ENCODE measurements at places on chromosomes 11 and 22.

- ATAC-seq, result no peak
Observed at GRCh38 chr11:62352355-62353336, 15.4 kb downstream of the ASRGL1 start.

DNA sequence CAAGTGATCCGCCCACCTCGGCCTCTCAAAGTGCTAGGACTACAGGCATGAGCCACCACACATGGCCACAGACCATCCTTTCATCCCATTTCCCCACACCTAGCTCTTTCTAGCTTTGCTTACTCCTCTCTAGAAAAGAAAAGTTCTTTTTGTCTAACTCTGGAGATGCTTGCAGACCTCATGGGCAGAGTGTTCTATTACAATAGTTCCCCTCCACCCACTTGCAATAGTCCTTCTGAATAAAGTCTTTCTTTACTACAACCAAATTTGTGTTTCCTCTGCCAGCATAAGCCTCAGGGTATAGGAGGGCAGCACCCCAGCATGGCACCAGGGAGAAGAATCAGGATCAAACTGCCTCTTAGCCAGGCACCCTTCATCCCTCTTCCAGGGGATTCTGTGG is 18.8 kb upstream of the RTL6 start:
- no peak for ATAC-seq

GRCh38 chr22:22946131-22946530 is 58.5 kb downstream of the IGLL5 start:
- no peak for ATAC-seq

DNA sequence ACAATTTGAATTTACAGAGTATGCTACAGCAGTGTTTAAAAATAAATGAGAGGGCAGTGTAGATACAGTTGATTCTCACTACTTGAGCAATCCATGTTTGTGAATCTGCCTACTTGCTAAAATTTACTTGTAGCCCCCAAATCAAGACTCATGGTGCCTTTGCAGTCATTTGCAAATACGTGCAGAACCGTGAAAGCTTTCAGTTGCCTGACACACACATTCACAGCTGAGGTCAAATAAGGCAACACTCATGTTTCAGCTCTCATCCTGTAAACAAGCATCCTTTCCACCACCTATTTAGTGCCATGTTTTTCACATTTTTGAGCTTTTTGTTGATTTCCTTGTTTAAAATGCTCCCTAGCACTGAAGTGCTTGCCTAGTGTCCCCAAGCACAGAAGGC is 32.5 kb upstream of the RASL10A start:
- ATAC-seq, result no peak

DNA sequence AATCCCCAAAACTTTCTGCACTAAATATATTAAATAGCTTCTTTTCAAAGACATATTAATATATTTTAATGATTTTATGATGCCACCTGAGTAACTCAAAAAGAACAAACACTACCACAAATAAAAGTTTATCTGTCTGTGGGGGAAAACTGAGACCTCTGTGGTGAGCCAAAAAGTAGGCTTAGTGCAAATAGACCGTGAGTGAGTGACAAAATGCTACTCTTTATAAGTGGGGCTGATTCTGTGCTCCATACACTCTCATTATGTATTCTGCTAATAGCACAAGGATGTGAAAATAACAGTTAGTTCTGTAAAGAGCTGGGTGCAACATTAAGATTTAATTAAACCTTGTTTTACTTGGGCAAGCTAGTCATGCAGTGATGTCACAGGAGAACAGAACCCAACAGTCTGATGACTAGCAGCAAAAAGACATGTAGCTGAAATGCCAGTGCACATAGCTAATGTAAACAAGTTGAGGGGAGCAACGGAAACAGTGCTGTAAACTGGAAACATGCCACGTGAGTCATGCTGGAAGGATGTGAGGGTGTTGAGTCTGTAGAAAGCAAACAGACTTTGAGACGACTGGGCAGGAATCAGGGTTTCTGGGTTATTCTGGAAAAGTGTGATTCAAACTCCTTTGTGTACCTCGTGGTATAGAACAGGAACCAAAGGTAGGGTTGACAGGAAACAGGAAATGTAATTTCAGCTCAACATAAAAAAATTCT is 1130.4 kb downstream of the LRRC4C start:
- ATAC-seq, result peak; percentile 95

- ATAC-seq, result no peak
Observed at GRCh38 chr11:10998674-10999073, 140.8 kb upstream of the ZBED5 start.

GRCh38 chr11:99268886-99269285 is 248.1 kb downstream of the CNTN5 start:
- no peak for ATAC-seq

DNA sequence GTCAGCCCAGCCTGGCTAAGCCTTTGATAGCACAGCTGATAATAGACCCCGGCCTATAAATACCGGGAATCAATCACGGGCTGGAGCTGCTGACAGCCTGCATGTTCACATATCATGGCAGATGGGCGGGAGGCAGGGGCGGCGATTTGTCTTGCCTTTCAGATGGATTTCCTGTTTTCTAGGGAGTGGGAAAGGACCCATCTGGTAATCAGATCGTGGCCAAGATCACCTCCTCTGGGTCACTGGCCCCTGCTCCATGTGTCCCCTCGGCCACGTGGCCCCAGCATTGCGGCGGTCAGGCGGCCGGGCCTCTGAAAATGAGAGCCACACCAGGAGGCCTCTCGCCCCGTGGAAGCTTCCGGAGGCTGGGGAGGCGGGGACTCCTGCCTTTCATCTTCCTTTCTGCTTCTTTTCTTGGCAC is 36.6 kb downstream of the SMIM38 start:
- peak; percentile 90 for ATAC-seq

GRCh38 chr11:119614222-119615002 is 114.6 kb downstream of the NECTIN1 start:
- ATAC-seq, result peak; percentile 67

DNA sequence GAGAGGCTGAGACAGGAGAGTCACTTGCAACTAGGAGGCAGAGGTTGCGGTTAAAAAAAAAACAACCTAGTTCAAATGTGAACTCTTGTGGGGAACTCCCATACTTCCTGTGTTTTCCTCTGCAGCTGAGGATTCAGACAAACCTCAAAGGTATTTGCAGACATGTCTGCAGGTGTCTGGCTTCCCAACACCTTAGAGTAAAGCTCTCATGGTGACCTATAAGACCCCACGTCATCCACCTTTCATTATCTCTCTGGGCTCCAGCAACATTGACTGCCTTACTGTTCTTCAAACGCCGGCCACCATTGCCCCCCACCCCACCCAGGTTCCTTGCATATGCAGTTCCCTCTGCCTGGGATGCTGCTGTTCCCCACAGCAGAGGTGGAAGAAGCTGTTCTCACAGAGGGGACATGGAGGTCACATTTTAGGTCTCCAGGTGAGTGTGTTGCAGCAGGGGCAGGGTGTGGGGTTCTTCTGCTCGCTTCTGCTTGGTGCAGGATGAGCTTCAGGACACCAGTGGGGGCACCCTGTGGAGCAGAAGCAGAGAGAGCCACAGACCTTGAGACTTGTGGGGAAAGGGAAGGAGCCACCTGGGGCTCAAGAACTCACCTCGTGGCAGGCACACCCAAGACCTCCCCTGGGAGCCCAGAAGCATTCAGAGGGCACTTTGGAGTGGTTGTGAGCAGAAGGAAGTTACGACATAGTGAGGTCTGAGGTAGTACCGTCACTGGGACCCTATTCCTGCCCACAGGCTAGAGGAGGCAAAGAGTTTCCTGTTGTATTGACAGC is 203.2 kb downstream of the CSNK2A3 start:
- ATAC-seq, result no peak

- ATAC-seq, result no peak
Observed at GRCh38 chr11:73337846-73338245, 29.8 kb downstream of the ARHGEF17 start.

DNA sequence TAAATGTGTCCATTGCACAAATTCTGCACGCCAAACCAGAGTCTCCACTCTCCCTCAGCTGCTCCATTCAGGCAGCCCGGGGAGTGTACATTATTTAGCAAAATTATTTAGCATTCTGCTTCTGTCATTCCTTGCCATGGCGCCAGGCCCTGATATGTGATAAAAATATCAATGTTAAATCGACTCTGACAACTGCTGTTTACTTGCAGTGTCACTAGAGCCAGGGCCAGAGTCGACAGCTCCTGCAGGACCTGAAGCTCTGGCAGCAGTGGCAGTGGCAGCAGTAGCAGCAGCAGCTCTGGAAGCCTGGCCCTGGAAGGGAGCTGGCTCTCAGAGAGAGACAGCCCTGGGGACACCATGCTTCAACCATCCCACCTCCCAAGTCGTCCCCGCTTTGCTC is 224.5 kb downstream of the BUD13 start:
- ATAC-seq, result no peak

- no peak for ATAC-seq
Observed at GRCh38 chr11:129930743-129931142, 35.4 kb upstream of the NFRKB start.

GRCh38 chr11:26987272-26987671 is 6.6 kb upstream of the FIBIN start:
- no peak for ATAC-seq

- ATAC-seq, result no peak
Observed at GRCh38 chr22:19394274-19395050, 37.1 kb downstream of the HIRA start.

DNA sequence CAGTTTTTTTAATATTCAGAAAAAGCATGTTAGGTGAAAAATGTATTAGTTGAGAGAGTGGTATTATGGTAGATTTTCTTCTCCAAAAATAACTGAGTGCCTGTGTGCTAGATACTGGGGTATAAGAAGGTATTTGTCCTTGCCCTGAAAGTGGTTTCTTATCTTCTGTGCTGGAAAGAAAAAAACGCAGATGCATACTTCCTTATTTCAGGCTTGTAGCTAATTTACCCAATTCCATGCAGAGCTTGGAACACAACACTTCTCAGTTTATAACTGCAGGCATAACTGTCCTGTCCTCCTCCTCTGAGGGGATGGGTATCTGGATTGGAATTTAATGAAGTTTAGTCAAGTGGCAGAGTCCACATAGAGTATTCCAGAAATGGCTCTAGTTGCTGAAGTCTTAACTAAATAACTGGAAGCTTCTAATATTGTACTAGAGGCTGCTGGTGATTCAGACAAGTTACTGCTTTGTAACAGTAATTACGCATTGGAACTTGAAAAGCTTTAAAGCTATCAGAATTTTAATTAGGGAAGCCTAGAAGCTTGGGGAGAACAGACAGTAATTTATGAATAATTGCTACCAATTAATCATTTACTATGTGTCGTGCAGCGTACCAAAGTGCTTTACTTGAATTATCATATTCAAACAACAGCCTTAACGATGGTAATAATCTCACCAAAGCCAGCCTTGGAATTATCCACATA is 12.7 kb upstream of the C11orf91 start:
- no peak for ATAC-seq

DNA sequence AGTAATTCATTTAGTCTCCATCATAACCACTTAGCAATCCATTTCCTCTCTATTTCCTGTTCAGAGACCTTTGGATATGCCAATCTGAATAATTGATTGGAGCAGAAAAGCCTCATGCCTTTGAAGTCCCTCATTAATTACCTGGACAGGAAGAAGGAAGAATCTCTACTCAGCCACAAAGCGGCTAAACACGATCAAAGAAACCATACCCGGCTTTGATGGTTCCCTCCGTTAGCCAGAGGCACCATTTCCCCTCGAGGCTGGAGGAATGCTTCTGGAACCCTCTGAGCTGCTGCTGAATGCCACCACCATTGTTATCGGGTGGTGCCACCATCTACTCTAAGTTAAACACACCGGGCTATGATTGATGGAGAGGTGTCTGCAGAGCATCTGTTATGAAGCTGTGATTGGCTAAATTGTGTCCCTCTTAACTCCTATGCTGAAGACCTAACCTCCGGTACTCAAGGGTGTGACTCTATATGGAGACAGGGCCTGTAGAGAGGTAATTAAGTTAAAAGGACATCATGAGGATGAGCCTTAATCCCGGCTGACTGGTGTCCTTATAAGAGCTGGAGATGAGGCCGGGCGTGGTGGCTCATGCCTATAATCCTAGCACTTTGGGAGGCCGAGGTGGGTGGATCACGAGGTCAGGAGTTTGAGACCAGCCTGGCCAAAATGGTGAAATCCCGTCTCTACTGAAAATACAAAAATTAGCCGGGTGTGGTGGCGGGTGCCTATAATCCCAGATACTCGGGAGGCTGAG is 168.6 kb downstream of the CTTN start:
- ATAC-seq, result no peak

Measured in motor neuron (in vitro differentiated cells).